ENCODE measurements at places on chromosomes 1 and 21. TPM values are rescaled to one million over a fixed set of nuclear protein-coding genes. Genes with fewer than 3 reads are reported as not detected.
A peak's percentile ranks its signal among the peaks of the same experiment; 100 is the strongest.

DNA sequence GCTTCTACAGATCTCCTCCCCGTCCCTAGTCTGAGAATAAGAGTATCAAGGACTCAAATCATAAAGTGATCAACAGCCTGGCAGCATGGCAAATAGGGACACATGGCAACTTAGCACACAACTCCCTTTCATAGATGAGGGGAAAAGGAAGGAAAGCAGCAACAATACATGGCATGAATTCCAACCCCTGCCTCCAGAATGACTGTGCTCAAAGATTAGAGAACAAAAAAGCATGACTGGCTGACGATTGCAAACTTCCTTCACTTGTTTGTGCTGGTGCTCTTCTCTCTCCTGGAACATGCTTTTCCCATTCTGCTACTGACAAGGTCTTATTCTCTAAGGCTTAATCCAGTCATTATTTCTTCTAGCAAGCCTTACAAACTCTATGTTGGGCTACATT lies 11.5 kb downstream of the KTI12 start:
- DNase-seq: no peak

GRCh38 chr1:2530513-2531361 lies 674 bp upstream of the HES5 start:
- DNase-seq: no peak

DNA sequence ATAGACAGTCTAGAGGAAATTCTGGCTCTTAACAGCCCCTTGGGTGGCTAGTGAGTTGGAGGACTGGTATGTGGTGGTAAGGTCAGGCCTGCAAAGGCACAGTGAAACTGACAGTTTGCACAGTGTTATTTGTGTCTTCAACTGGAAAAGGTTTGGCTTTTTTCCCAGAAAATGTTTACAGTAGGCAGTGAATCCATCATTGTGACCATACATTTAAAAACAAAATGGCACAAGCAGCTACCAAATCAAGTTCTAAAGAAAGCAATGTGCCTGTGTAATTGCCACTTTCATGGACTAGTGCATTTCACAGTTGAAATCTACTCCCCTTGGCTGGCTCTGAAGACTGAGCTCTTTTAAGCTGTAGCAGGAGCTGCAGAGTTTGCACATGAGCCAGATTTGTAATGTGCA lies 24.8 kb downstream of the ATPAF1 start:
- no peak for DNase-seq

- no peak for DNase-seq
Measured at GRCh38 chr1:151590961-151591360, 20.9 kb upstream of the SNX27 start.

The TRIM67 gene
- total RNA-seq: not detected

GRCh38 chr1:174953285-174954072 lies 46.3 kb upstream of the CACYBP start:
- no peak for DNase-seq

DNA sequence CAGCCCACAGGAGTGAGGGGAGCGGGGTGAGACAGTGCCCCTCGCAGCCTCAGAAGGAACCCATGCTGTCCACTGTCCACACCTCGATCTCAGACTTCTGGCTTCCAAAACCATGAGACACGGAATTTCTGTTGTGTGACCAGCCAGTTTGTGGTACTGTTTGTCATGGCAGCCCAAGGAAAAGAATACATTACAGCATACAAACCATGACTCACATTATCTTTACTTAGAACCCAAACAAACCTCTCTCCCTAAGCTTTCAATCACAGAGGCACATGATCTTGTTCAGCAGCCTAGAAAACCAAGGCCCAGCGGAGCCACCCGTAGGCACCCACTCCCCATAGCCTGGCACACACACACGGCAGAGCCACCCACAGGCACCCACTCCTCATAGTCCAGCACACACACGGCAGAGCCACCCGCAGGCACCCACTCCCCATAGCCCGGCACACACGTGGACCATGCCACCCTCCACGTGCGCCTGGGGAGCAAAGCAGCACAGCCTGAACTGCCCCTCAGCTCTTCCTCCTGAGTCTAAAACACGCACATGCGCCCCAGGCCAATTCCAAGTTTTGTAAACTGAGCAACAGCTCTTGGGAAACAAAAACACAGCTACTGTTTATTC lies 458 bp upstream of the KRTAP10-4 start:
- DNase-seq: no peak

DNA sequence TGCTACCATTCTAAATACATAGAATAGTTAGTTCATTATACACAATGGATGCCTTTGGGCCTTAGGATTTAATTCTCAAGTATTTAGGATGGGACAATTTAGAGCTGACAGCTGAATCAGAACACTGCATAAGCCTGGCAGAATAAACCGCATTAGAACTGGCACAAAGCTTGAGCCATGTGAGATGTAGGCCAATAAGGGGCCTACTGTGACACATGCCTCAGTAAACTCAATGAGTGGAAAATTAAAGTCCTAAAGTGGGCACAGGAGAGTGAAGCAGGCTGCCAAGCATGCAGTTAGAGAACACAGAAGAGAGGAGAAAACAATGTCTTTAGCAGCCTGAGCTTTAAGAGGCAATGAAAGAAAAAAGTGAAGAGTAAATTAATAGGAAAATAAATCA lies 24.3 kb downstream of the SCYL3 start:
- DNase-seq: no peak

DNA sequence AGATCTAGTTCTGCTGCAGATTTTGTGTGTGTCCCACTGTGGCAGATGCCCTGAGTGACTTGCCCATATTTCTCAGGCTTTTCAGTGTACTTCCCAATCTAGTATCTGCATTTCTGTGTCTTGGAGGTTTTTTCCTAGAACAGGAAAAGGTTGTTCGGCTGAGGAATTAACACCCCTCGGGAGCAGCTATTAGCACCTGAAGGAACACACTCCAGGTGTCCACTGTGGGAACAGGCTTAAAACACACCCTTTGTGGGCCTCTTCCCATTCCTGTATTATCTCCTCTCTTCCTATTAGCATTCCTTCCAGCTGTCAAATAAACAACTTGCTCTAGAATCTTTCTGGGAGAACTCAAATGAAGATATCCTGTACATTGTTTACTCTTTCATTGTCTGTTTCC lies 178.3 kb downstream of the HMCN1 start:
- DNase-seq: no peak

The CFAP74 gene
- total RNA-seq: not detected

DNA sequence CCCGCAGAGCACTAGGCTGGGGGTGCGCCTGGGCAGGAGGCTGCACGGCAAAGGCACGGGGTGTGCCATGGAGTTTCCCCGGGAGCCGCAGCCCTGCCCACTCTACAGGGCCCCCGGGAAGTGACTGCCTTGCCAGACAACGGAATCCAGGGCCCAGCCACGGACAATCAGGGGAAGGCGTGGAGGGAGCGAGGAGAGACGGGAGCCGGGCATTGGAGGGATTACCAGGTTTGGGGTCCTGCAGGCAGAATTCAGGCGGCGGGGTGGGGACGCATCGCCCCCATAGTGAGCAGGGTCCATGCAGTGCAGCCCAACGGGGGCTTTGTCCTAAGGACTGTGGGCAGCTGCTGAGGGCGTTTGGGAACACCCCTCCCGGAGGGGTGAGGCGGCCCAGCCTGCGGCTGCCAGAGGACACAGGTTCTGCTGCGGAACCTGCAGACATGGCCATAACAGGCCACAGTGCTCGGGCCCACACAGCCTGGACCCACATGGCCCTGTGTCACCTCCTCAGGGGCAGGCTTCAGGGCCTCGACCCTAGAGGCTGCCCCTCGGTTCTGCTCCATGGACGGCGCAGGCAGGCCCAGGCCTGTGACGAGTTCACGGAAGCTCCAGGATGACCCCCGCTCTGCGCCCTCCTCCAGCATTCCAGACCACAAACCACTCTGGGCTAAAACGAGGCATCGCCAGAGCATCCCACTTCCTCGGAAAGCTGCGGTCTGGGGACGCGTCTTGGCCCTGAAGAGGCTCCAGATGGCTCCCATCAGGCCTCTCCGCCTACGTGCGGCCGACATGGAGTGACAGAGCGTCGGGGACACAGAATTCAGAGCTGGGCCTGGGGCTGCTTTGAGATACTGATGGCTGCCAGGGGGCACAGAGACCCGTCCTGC lies 54.5 kb downstream of the COL6A1 start:
- DNase-seq: no peak

DNA sequence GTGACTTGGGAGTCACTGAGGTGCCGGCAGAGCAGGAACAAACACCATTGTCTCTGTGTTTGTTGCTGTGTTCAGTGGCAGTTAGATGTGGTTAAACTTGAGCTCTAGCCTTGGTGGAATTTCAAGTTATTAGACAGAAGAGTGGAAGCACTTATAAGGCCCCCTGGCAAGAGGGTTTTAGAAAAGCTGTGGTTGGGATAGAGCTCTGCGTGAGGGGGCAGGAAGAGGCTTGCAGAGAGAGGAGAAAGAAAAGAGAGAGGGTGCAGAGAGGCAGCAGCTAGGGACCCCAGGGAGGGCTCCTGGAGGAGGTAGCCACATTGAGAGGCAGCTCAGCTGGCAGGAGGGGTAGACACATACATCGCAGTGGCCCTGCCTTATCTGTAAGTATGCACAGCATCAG lies 128.2 kb downstream of the GALNT2 start:
- DNase-seq: no peak

DNA sequence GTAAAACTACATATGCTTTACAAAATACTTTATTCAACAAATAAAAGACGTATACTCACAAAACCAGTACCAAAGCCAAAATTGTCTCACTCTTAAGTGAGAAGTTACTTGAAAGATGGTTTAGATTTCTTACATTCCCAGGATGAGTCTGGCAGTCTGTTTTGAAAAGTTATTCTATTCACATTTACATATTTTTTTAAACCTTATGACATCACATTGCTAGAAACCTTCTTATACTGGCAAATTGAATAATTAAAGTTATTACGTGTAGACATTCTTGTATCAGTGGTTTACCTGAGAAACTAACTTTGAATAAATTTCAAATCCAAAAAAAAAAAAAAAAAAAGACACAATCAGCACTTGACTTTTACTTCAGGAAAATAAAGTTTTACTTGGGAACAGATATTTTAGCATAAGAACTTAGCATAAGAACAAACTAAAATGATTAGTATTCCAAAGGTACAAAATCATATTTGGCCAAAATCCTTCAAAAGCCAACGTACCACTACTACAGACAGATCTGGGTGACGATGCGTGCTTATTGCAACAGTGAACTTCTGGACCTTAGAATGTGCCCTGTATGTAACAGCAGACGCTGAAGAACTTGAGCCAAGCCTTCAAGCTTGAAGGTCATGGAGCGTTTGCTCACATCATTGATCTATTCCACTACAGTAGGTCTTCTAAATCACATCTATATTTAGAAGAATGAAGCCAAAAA lies 2.5 kb downstream of the CDC42BPA start:
- no peak for DNase-seq

The APH1A gene
- 145 TPM for total RNA-seq

- no peak for DNase-seq
Measured at GRCh38 chr1:172408958-172409357, 11.5 kb upstream of the C1orf105 start.

DNA sequence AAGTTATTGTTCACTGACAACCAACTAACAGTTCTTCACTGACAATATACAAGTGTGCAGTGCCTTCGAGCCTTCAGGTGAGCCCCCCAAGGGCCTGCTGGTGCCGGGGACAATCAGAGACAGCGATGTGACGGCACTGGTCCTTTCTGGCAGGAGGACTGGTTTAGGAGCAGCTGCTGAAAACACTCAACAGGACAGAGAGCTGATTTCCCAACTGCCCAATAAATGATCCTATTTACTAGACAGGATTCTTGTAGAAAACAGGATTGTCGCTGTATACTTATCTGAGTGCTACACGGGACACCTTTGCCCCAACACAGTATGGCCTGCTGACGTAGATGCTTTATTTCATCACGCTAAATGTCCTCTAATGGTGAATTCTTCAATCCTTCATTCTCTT lies 65.4 kb downstream of the TP53BP2 start:
- DNase-seq: no peak

DNA sequence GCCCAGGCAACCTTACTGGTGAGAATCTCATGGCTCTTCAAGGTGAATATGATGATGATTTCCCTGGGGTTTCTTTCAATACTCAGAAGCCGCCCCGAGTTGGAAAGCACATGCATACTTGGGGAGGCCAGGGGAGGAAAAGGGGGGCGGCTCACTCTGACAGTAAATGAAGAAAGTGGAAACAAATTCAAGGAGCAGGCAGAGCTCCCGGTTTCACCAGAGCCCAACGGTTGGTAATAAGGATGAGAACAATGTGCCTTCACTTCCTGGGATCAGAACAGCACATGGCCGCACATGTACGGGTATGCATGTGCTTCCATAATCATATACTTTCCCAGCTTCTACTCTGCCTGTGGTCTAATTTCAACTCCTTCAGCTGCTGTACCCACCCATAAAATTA lies 3.8 kb upstream of the ARHGEF2 start:
- no peak for DNase-seq

- no peak for DNase-seq
Measured at GRCh38 chr1:38735651-38736161, 123.9 kb downstream of the RRAGC start.

DNA sequence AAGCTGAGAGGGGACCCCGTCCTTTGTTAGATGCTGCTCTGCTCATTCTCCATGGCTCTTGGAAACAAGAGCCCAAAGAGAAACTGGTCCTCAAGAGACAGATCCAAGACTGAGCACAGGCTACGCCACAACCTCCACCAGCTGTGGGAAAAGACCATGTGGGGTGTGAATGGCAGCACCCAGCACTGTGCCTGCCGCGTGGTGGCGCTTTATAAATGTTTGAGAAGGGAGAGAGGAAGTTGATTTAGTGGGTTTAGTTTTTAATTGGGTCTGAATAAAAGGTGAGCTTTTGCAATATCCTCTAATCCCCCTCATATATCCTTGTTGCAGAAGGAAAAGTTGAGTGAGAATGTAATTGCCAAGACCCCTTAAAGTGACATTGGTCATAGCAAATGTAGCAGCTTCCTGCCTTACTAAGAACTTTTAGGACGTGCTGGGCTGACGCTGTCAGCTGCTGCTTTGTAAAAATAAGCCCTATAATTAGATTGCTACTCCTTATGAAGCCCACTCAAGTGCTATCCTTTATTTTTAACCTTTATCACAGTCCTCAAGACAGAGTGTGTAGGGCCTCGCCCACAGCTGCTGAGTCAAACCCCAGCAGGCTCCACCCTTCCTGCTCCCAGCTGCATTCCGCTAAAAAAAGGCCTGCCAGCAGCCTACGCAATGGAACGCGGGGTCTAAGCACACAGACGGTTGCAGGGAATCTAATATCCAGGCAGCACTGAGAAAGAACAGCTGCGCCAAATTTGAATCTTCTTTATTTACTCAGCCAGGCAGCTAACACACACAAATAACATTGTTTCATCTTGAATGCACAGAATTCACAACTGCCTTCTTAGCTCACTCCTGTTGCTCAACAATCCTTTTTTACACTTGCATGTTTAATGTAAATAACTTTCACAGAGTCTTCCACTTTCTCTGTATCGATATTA lies 47.4 kb upstream of the PRDX6 start:
- peak; percentile 54 for DNase-seq

The FCGR3B gene
- total RNA-seq: not detected

The TNNT2 gene
- total RNA-seq: not detected

The PLA2G2D gene
- 0.16 TPM for total RNA-seq
